Fibroblast of lung (primary cell): ENCODE measurements at places on chromosomes 2 and 18. TPM values are rescaled to one million over a fixed set of nuclear protein-coding genes. Genes with fewer than 3 reads are reported as not detected.

DNAJC5G gene
- not detected in 2 replicates for total RNA-seq

DNAH7 gene
- 0.77 and 0.99 TPM in 2 replicates for total RNA-seq

DNA sequence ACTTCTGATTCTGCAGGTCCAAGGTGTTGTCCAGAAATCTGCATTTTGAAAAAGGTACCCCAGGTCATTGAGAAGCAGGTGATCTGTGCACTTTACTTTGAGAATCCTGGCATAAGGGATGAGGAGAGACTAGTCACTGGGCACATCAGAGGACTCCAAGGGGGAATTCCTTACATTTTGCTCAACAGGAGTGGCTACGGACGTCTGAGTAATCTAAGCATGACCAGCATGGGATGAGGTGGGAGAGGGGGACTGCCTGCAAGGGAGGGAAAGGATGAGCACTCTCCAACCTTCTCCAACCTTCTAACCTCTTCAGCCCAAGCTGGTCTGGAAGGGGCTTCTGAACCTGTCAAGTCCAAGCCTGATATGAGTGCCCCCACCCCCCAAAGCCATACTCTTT, 55.5 kb downstream of the MARCHF4 start:
- peak overlapping the region; percentile 63 for H3K27ac ChIP-seq
- no peaks in the 10 kb centered on the region for H3K36me3 ChIP-seq
- peak; percentile 82 for DNase-seq

DNA sequence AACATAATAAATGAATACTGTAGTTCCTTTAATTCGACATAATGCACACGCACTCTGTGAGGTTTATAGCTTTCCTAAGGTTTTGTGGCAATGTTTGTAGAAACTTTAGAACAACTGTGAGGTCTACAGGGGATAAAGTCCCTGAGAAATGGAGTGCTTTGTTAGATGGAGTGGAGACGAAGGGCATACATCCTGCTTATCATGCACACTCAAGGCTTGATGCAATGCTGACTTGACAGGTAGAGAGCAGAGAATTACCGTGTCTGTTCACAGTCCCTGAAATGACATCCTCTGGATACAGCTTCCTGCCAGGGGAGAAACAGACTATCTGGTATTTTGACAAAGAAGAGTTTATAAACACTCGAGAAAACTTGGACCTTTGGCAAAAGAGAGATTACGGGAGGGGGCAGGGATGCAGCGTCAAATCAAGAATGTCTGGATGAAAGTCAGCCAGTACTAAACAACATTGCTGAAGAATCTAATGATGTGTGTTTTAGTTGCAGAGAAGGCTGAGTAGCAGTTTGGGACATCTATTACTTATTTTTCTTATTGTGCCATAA, 766.9 kb upstream of the ZEB2 start:
- H3K36me3 ChIP-seq = no peaks in the 10 kb centered on the region
- no peaks in the 10 kb centered on the region for H3K27me3 ChIP-seq
- peak; percentile 3 for DNase-seq
- no peak overlapping the region for H3K4me3 ChIP-seq
- H3K4me1 ChIP-seq = no peaks in the 10 kb centered on the region

UGT1A5 gene
- not detected in 2 replicates for total RNA-seq

RGPD3 gene
- total RNA-seq = 0.17 and 0.26 TPM in 2 replicates

PTPRM gene
- total RNA-seq = 42.9 and 87.0 TPM in 2 replicates

DNA sequence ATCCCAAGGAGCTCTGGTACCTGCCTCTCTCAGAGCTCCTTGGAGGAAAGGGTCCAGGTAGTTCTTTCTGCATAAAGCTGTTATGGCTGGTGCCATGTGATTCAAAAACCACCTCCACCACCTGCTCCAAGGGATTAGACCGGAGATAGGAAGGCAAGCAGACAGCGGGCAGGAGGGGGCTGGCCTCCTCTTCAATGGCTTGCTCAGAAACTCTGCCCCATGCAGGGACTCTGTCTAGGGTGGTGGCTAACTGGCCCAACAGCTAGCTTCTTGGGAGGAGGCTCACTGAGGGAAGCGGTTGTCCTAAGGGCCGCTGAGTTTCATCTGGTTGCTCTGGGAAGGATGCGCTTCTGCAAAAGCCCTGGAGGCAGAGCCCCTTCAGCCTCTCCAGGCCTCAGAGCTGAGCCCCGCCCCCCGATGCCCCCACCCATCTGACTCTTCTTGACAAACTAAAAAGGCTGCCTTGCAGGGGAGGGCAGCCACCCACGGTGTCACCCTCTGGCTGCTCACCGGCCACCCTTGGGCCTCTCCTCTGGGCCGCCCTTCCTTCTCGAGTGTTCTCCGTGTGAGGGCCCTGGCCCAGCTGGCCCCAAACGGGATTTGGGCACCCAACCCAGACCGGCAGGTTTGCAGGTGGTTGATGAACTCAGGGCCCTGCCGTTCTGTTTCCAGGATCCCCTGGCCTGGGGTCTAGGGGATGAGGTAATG, 90.2 kb downstream of the MCFD2 start:
- peak overlapping the region; percentile 86 for H3K27ac ChIP-seq
- DNase-seq = no peak
- H3K36me3 ChIP-seq = no peaks in the 10 kb centered on the region
- no peaks in the 10 kb centered on the region for H3K27me3 ChIP-seq

- no peak overlapping the region for H3K4me3 ChIP-seq
- H3K36me3 ChIP-seq = no peaks in the 10 kb centered on the region
- no peaks in the 10 kb centered on the region for H3K27me3 ChIP-seq
- H3K4me1 ChIP-seq = no peaks in the 10 kb centered on the region
Measured at GRCh38 chr18:7259475-7259874, 28.6 kb downstream of the LRRC30 start.

DNA sequence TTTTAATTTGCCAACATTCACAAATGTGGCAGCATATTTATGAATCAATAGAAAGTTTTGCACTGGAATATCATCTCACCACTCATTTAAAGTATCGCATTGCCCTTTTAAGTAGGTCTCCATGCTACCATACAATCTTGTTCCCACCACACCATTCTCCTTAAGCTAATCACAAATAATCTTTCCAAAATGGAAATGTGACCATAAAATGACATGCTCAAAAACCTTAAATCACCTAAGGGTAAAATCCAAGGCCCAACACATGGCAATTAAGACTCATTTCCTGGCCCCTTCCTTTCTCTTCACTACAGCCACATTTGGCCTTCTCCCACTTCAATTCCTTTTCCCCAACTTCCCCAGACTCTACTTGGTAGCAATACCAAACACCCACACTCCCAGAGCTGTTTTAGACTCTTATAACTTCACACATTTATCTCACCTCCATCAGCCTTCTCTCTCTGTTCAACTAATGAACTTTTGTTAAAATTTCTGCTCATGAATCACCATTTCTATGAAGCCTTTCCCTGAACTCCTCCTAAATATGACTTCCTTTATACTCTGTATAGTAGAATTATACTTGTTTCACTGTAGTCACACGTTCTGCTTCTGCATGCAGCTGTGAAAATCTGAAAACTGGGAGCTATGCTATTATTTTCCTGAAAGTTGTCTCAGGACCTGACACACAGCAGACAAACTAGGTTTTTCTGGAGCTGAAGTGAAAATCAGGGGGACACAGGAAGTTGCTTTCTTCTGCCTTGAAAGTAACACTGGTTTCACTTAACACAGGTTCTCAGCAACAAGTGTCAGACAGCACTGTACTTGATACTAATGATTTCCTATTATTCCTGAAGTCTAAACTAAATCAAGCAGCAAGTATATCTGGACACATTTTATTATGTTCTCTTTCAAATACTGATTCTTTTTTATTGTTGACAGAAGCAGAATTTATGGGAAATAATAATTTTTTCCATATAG, 303.9 kb downstream of the ZEB2 start:
- no peaks in the 10 kb centered on the region for H3K4me1 ChIP-seq
- no peaks in the 10 kb centered on the region for H3K36me3 ChIP-seq
- H3K4me3 ChIP-seq = no peak overlapping the region
- H3K27me3 ChIP-seq = no peaks in the 10 kb centered on the region
- DNase-seq = no peak

DNA sequence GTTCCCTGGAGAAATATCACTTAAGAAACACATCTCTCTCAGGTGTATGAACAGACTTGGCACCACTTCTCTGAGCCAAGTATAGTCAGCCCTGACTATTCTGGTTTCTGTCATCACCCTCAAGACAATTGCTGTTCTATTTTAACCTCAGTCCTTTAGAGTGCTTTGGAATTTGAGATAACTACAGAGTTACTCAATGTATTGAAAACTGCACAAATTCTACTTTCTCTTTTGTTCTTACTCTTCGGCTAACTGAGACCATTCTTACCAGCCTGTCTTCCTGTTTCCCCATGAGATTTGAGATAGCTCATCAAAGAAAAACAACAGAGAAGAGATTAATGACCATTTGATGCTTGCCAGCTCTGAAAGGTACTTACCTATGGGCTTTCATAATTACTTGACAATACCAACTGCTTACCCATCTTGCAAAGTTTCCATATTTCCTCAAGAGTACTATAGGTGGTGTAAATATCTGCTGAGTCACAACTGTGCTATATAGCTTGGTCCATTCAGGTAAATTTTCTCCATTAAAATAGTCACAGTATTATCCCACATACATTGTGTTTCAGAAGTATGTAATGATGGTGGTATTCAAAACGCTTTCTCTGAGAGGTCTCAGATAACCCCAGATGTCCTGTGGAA, 467.5 kb upstream of the CHST9 start:
- no peaks in the 10 kb centered on the region for H3K4me1 ChIP-seq
- H3K36me3 ChIP-seq = no peaks in the 10 kb centered on the region
- no peak for DNase-seq
- no peak overlapping the region for H3K4me3 ChIP-seq
- H3K27me3 ChIP-seq = no peaks in the 10 kb centered on the region

HOXD8 gene
- not detected in 2 replicates for total RNA-seq

CXCR1 gene
- not detected in 2 replicates for total RNA-seq
